Renal cortex interstitium (tissue), 15 donors: ENCODE measurements at places on chromosomes 1 and 21. TPM values are rescaled to one million over a fixed set of nuclear protein-coding genes. Genes with fewer than 3 reads are reported as not detected.

DIO1 gene
- 6.4 TPM for polyA plus RNA-seq

RHOU gene
- polyA plus RNA-seq, result 17.6 TPM

TCP10L gene
- 2.2 TPM for polyA plus RNA-seq

CENPS gene
- polyA plus RNA-seq, result 36.4 TPM

C1orf141 gene
- polyA plus RNA-seq, result not detected

OSBPL9 gene
- polyA plus RNA-seq, result 134 TPM

KISS1 gene
- 1.9 TPM for polyA plus RNA-seq

AUNIP gene
- 3.9 TPM for polyA plus RNA-seq

IL24 gene
- polyA plus RNA-seq, result 0.23 TPM

SUSD4 gene
- polyA plus RNA-seq, result 14.5 TPM

RPF1 gene
- 42.1 TPM for polyA plus RNA-seq

SLAMF8 gene
- polyA plus RNA-seq, result 0.96 TPM

PRAMEF18 gene
- not detected for polyA plus RNA-seq

CFHR3 gene
- 0.18 TPM for polyA plus RNA-seq

MROH7 gene
- polyA plus RNA-seq, result 15.3 TPM

PALMD gene
- 2.6 TPM for polyA plus RNA-seq

ZNF326 gene
- polyA plus RNA-seq, result 69.0 TPM

SAMD11 gene
- 38.2 TPM for polyA plus RNA-seq

KIF2C gene
- polyA plus RNA-seq, result 30.8 TPM

ADGRB2 gene
- 16.7 TPM for polyA plus RNA-seq

ADAM15 gene
- 61.4 TPM for polyA plus RNA-seq

ZNF648 gene
- 0.57 TPM for polyA plus RNA-seq

RGS13 gene
- polyA plus RNA-seq, result not detected
